ENCODE measurements at places on chromosomes 5 and 9. TPM values are rescaled to one million over a fixed set of nuclear protein-coding genes. Genes with fewer than 3 reads are reported as not detected.

The TAF1L gene
- 3.0 TPM for polyA plus RNA-seq

The SPATA31D4 gene
- polyA plus RNA-seq, result 9.4 TPM

The RANBP17 gene
- polyA plus RNA-seq, result 34.1 TPM

The KIF4B gene
- 10.6 TPM for polyA plus RNA-seq

The NDFIP1 gene
- 88.7 TPM for polyA plus RNA-seq

GRCh38 chr9:129557192-129558036 lies 63.5 kb downstream of the C9orf50 start:
- no peaks in the 10 kb centered on the region for H3K27me3 ChIP-seq
- H3K36me3 ChIP-seq, result no peaks in the 10 kb centered on the region
- H3K4me3 ChIP-seq, result no peak overlapping the region
- no peak overlapping the region for H3K27ac ChIP-seq

GRCh38 chr9:123036893-123037545 lies 3.6 kb downstream of the GPR21 start:
- no peak overlapping the region for H3K27ac ChIP-seq
- H3K4me1 ChIP-seq, result no peaks in the 10 kb centered on the region
- DNase-seq, result no peak
- no peak overlapping the region for H3K4me3 ChIP-seq
- no peaks in the 10 kb centered on the region for H3K27me3 ChIP-seq

All from testis (tissue), 5 donors.